ENCODE measurements at places on chromosomes 5 and 9.

DNA sequence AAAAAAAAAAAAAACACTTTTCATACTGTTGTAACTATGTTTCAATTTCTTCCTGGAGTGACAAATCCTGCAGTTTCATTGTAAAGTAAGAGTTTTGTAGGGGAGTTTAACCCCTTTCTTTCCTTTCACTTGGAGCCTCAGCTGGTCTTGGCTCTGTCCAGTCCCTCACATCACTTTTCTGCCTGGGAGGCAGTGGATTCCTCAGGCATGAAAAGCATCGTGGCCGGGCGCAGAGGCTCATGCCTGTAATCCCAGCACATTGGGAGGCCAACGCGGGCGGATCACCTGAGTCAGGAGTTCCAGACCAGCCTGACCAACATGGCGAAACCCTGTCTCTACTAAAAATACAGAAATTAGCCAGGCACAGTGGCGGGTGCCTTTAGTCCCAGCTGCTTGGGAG lies 45.6 kb upstream of the MYO10 start:
- DNase-seq, result no peak

DNA sequence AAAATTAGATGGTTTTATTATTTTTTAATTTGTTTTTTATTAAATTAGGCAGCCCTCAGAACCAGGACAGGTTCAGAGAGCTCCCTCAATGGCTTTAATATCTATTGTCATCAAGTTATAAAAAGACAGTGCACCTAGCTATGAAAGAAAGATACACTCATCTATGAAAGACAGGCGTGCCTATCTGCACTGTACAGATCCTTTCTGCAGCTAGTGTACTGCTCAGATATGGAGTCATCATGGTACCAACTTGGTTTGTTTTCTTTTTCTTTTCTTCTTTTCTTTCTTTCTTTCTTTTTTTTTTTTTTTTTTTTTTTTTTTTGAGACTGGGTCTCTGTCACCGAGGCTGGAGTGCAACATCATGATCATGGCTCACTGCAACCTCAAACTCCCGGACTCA lies 54.8 kb upstream of the GPBP1 start:
- no peak for DNase-seq

- DNase-seq, result no peak
These were observed 1.7 kb downstream of the ASB6 start for GRCh38 chr9:129640086-129640870.

GRCh38 chr5:150320044-150320613 lies 17.4 kb upstream of the ARSI start:
- no peak for DNase-seq

- no peak for DNase-seq
These were observed 16.4 kb upstream of the FLT4 start for GRCh38 chr5:180665682-180666404.

DNA sequence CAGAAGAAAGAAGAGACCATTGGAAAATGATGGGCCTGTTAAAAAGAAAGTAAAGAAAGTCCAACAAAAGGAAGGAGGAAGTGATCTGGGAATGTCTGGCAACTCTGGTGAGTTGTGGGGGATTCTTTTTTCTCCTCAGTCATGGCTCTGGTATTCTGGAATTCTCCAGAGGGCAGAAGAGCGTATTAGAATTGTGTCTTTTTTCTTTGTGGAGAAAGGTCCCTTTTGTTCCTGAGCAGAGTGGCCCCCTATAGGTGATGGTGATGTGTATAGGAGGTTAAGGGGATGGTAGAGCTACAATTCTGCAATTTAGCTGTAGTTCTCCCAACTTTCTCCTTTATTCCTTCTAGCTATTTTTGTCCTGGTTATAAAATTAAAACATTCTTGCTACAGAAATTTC lies 1.6 kb upstream of the DHFR start:
- no peak for DNase-seq

- no peak for DNase-seq
These were observed 158.0 kb upstream of the SEMA6A start for GRCh38 chr5:116732591-116732990.

DNA sequence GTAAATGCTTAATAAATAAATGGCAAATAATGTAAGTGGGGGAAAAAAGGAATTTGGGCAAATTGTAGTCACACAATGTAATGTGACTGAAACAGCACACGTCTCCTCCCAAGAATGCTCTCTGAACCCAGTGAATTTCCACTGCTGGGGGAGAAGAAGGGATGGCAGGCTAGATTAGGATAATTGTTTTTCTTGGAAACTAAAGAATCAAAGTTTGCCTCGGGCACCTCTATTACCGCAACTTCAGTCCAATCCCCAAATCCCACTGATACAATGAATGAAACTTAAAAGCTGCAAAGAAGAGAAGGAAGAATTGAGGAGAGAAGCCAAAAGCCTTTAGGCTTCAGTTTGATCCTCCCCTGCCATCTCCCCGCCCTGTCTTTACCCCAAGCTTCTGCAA lies 423.2 kb upstream of the PAPPA start:
- no peak for DNase-seq

- DNase-seq, result no peak
These were observed 388.8 kb downstream of the CDK5RAP2 start for GRCh38 chr9:120191141-120191540.

- DNase-seq, result no peak
These were observed 16.2 kb downstream of the ZFP62 start for GRCh38 chr5:180844858-180845257.

DNA sequence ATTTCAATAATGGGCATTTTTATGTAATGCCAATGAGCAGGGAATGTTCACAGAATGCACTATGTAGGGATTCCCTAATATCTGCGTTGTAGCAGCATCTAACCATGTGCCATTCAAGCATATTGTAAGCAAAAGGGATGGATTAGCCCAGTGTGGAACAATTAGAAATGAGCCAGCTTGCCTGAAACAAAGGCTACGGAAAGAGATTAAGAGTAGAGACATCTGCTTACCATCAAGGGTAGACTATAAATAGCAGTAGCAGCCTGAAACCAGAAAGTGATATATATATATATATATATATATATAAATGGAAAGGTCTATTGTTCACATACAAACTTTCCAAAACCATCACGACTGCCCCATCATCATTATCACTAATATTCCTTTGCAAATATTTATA lies 31.9 kb upstream of the CEP120 start:
- no peak for DNase-seq

GRCh38 chr9:13520069-13520468 lies 240.6 kb upstream of the MPDZ start:
- DNase-seq, result no peak

GRCh38 chr9:83444110-83444509 lies 94.1 kb downstream of the FRMD3 start:
- DNase-seq, result no peak

- no peak for DNase-seq
These were observed 58.7 kb downstream of the RAB3C start for GRCh38 chr5:58641533-58641932.

GRCh38 chr5:122478741-122479442 lies 166.9 kb downstream of the SNCAIP start:
- no peak for DNase-seq

DNA sequence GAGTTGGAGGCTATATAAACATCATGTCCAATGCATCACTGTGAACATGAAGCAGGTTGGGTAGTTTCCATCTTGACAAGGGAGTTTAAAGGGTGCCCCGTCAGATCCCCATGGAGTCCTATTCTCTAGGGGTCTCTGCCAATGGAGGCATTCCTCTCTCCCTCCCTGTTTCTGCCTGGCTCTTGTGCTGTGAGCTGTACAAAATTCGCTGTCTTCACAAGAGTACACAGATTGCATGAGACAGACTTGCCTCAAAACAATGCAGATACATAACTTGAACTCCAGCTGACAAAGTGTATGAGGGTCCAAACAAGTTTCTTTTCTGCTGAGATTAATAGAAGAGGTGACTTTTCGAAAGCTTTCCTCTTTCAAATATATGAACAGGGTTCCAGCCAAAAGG lies 165.2 kb downstream of the SPOCK1 start:
- no peak for DNase-seq

- no peak for DNase-seq
These were observed 117.8 kb downstream of the FGF18 start for GRCh38 chr5:171537070-171537849.

DNA sequence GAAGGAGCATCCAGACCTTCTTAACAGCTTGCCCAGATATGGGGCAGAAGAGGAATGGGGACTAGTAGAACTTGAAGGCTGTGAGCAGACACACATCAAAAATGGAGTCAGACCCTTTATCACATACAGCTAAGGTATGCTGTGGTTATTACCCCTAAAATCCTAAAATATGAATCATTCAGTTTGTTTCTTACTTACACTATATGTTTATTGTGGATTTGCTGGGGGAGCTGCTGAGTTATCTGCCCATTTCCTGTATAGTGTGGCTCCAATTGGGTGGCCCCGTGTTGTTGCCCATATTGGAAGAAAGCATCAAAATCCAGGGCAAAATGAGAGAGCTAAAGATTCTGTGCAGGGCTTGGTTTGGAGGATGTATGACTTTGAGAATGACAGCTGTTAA lies 56.9 kb downstream of the AP3S1 start:
- DNase-seq, result no peak

GRCh38 chr5:76757049-76757448 lies 41.1 kb downstream of the F2R start:
- no peak for DNase-seq

DNA sequence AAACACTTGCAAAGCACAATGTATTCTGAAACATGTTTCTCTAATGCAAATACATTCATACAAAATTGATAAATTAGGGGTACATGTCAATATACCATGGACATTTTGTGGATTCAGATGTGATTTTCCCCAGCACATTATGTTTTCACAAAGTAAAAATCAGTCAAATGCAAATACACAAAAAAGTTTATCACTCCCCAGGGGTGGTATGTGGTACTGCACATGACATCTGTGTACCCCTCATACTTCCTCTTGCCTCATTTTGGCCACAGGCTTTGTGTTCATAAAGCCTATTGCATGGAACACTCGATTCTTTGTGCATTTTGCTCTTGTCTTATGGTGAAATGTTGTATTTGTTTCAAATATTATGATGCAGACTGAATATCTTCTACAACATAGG lies 116.8 kb upstream of the PDE4D start:
- DNase-seq, result no peak

DNA sequence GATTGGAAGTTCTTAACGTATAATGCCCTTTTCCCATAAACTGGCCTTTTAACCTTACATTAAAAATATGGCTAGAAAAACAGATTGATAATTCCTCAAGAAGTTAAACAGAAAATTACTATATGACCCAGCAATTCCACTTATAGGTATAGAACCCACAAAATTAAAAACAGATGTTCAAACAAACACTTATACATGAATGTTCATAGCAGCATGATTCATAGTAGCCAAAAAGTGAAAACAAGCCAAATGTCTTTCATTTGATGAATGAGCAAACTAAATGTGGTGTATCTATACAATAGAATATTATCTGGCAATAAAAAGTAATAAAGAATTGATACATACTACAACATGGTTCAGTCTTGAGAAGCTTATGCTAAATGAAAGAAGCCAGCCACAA lies 35.5 kb downstream of the POU5F2 start:
- DNase-seq, result no peak

DNA sequence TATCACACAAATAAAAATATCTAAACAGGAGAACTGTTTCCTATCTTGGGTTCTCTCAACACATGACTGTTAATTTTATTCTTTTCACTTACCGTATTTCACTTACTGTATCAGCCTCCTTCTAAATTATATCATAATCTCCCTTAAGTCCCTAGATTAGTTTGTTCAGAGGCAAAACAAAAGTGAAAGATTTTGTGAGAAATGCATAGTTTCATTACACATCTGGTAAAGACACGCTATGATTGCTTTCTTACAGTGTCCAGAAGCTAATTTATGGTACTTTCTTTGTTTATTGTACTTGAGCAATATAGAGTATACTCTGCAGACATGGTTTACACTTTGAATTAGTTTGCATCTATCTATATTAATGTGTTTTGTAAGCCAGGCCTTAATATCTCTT lies 159.7 kb upstream of the TLX3 start:
- no peak for DNase-seq

GRCh38 chr5:150960791-150961396 lies 56.1 kb upstream of the ZNF300 start:
- DNase-seq, result no peak

DNA sequence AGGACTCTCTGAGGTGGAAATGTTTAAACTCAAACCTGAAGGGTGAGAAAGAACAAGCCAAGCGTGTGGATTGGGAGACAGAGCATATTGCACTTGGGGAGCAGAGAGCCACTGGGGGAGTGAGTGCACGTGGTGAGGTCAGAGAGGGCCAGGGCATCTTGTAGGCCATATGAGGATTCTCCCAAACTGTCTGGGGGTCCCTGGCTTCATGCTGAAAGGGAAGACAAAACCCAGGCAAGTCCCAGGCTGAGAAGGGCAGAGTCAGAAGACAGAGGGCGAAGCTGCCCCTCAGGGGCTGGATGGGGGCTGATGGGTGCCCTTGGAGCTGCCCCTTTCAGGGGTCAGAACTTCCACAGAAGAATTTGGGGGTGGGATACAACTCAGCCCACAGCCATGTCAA lies 215.3 kb upstream of the S1PR3 start:
- DNase-seq, result no peak

DNA sequence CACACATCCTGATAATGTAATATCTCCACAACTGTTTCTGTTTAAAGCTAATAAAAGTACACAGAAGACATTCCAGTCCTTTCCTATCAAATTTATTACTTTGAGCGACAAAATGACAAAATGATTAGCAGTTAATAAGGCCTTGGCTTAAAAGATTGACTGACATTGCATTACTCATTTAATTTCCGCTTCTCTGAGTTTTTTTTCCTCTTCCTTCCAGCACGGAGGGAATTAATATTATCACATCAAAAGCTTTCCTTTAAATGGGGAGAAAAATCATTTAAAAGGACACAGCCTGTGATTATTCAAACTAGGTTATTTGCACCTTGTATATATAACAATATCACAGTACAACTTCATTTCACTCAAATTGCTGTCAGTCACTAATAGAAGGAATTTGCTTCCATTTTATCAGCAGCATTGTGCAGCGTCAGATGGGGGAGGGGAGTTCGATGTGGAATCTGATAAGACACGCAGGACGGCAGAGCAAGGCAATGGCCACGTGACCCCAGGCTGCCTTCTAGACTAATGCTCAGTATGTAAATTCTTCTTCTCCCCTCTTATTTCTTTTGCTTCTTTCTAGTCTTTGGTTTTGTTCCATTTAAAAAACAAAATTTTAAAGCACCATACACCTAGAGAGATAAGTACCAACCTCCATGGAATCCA lies 400.5 kb downstream of the IRX1 start:
- DNase-seq, result no peak

DNA sequence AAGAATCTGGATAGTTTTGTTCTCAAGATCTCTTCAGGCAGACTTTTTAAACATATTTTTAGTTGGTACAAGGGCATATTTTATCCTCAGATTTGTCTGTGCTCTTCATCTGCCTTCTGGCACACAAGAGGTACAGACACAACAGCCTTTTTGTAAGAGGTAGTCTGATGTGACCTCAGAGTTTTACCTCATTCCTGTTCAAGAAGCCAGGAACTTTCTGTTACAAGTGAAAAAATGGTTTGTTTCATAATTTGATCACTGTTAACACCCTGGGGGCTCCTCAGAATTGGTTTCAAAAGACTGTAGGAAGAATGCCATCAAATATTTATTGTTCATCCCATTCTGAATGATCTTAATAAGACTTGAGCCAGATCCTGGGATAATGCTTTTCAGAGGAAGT lies 136.7 kb downstream of the PRKACG start:
- no peak for DNase-seq

Measured in activated CD4-positive, CD25-positive, alpha-beta regulatory T cell (primary cell).